ENCODE measurements at places on chromosomes 7 and 10. TPM values are rescaled to one million over a fixed set of nuclear protein-coding genes. Genes with fewer than 3 reads are reported as not detected.

GRCh38 chr7:371119-371778 is 81.3 kb downstream of the FOXL3 start:
- no peak overlapping the region for H3K4me3 ChIP-seq
- no peak overlapping the region for H3K27ac ChIP-seq
- peak; percentile 44 for DNase-seq
- H3K27me3 ChIP-seq, result no peaks in the 10 kb centered on the region
- no peaks in the 10 kb centered on the region for H3K36me3 ChIP-seq
- H3K4me1 ChIP-seq, result peaks cover 10% of the 10 kb centered on the region

GRCh38 chr10:131561897-131562296 is 250.4 kb upstream of the TCERG1L start:
- no peak overlapping the region for H3K27ac ChIP-seq
- peak; percentile 6 for DNase-seq
- no peaks in the 10 kb centered on the region for H3K36me3 ChIP-seq
- no peak overlapping the region for H3K4me3 ChIP-seq

DNA sequence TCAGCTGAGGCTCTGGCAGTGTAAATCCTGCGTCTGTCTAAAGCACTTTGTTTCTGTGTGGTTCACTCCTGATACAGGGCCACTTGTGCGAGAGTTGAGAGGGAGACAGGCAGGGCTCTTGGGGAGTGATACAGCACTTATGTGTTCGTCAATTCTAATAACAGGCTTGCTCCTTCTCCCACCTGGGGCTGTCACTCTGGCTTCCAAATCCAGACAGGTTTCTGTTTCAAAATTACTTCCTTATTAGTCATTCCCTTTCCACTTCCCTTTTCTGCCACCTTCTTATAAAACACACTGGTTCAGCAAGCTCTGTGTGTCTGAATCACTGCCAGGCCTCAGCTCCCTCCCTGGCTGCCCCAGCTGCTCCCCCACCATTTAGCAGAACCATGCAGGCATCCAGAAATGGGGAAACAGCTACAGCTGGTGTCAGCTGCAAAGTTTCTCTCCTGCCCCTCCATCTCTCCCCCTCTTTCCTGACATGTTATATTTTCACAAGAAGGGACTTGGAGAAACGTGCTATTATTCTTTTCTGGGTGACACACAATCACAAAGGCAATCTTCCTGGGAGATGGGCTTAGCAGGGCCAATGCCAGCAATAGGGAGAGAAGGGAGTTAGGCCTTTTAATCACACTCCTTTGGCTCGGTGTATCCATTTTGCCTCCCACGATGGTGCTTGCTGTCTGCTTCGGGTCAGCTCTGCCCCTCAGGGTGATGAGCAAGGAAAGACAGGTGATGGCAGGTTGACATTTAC is 58.4 kb upstream of the ZNRF2 start:
- no peaks in the 10 kb centered on the region for H3K4me1 ChIP-seq
- H3K4me3 ChIP-seq, result no peak overlapping the region

- no peak for DNase-seq
Measured at GRCh38 chr10:48316236-48316635, 9.8 kb downstream of the MAPK8 start.

GRCh38 chr10:113175176-113175575 is 225.1 kb downstream of the TCF7L2 start:
- no peak overlapping the region for H3K27ac ChIP-seq
- no peak overlapping the region for H3K4me3 ChIP-seq
- H3K27me3 ChIP-seq, result no peaks in the 10 kb centered on the region
- peaks cover 4% of the 10 kb centered on the region for H3K4me1 ChIP-seq
- DNase-seq, result no peak

DNA sequence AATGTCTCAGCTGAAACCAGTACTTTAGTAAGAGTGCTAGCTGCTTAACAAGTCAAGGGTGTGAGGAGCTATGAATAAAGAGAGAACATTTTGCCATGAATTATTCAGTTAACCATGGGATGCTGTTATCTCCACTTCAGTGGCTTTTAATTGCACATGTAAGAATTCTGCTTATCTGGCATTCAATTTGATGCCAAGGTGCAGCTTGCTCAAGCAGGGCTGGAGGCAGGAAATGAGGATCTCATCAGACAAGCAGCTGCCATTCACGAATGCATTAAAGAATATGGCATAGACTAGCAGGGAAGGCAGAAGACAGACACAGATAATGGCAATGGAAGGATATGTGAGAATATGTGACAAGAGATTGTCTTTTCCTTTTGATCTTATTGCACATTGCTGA is 697.8 kb downstream of the NRG3 start:
- H3K36me3 ChIP-seq, result no peaks in the 10 kb centered on the region
- H3K27me3 ChIP-seq, result no peaks in the 10 kb centered on the region
- no peak for DNase-seq
- no peaks in the 10 kb centered on the region for H3K4me1 ChIP-seq
- H3K4me3 ChIP-seq, result no peak overlapping the region
- no peak overlapping the region for H3K27ac ChIP-seq

GRCh38 chr10:126135941-126136595 is 239.7 kb downstream of the FANK1 start:
- no peak for DNase-seq
- H3K27ac ChIP-seq, result no peak overlapping the region
- H3K4me3 ChIP-seq, result no peak overlapping the region
- H3K27me3 ChIP-seq, result no peaks in the 10 kb centered on the region

GRCh38 chr7:155368894-155369600 is 71.4 kb downstream of the INSIG1 start:
- H3K4me1 ChIP-seq, result peaks cover 15% of the 10 kb centered on the region
- no peaks in the 10 kb centered on the region for H3K36me3 ChIP-seq
- peaks cover 62% of the 10 kb centered on the region for H3K27me3 ChIP-seq

DNA sequence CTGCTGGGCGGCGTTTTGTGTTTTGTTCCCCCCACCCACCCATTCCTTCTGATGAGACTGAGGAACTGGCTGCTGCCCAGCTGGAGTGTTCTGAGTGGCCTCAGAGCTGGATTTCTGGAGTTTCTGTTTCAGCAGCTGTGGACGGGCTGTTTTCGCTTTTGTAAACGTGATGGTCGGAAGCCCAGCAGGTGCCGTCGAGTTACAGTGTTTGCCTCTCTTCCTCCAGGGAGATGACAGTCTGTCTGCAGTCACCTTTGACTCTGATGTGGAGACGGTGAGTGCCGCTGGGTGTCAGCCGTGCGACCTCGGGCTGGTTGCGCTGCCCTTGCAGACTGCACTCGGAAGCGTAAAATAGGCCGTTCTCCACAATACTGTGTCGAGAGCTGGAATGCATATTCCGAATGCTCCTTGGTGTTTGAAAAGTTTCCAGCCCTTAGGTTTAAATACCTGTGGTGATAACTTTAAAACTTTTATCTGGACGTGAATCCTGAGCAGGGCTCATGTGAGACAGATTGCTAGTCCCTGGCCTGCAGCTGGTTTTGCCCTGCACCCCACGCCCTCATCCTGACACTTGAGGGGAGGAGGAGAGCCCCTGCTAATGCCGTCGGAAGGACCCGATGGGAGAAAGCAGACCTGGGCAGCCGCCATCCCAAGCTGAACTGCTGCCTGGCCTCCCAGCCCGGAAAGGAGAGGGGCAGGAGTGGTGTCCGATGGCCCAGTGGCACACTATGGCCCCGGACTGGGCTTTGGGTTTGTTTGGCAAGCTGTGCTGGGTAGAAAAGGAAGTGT is 8.3 kb downstream of the IQCE start:
- no peaks in the 10 kb centered on the region for H3K36me3 ChIP-seq
- DNase-seq, result no peak
- H3K27me3 ChIP-seq, result no peaks in the 10 kb centered on the region
- no peak overlapping the region for H3K4me3 ChIP-seq
- peaks cover under 1% of the 10 kb centered on the region for H3K4me1 ChIP-seq

DNA sequence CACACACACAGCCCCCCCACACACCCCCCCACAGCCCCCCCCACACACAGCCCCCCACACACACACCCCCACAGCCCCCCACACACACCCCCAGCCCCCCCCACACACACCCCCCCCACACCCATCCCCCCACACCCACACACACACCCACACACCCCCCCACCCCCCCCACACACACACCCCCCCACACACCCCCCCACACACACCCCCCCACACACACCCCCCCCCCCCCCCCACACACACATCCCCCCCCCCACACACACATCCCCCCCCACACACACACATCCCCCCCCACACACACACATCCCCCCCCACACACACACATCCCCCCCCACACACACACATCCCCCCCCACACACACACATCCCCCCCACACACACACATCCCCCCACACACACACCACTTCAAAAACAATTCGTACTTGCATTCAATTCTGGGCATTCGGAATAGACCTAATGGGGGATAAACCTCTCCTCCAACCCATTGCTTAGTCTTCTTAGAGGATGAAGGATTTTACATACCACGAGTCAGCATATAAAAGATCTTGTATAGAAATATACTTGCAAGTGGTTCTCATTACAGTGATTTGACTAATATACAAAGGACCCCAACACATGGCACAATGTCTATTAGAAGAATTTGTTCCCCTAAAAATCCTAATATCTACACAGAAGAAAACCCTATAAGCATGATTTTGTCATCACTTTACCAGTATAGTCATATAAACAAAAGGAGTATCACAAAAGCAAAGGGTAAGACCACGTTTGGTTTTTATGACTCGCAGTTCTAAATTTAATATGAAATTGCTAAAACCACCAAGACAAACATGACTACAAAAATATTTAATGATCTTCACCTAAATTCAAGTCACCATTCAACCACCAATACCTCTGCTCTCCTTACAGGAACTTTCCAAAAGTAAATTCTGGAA is 80.9 kb downstream of the DIP2C start:
- H3K4me3 ChIP-seq, result no peak overlapping the region
- no peaks in the 10 kb centered on the region for H3K36me3 ChIP-seq
- no peak for DNase-seq
- H3K27ac ChIP-seq, result no peak overlapping the region
- H3K4me1 ChIP-seq, result peaks cover 5% of the 10 kb centered on the region

GRCh38 chr10:89151857-89152256 is 55.3 kb downstream of the CH25H start:
- H3K4me3 ChIP-seq, result no peak overlapping the region
- H3K4me1 ChIP-seq, result no peaks in the 10 kb centered on the region
- no peak overlapping the region for H3K27ac ChIP-seq
- H3K27me3 ChIP-seq, result no peaks in the 10 kb centered on the region

GRCh38 chr10:5594271-5595049 is 69.7 kb downstream of the CALML3 start:
- H3K27me3 ChIP-seq, result no peaks in the 10 kb centered on the region
- H3K36me3 ChIP-seq, result no peaks in the 10 kb centered on the region
- H3K27ac ChIP-seq, result no peak overlapping the region

GRCh38 chr10:5512881-5513612 is 11.7 kb upstream of the CALML3 start:
- DNase-seq, result no peak
- H3K36me3 ChIP-seq, result no peaks in the 10 kb centered on the region
- no peaks in the 10 kb centered on the region for H3K4me1 ChIP-seq
- no peaks in the 10 kb centered on the region for H3K27me3 ChIP-seq

DNA sequence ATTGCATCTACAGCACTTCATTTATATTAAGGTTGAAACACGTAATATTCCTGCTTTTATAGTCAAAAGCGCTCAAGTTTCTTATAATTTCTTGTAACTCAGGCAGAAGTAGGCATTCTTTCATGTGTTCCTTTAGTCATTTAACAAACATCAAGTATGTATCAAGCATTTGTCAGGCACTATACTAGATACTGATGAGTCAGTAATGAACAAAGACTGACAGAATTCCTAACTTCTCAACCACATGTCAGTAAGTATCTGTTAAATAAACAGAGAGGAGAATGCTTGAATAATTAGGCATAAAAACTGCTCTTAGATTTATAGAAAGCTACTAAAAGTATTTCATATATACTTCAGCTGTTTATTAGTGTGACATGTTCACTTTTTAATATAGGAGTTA is 9.9 kb downstream of the CRPPA start:
- no peaks in the 10 kb centered on the region for H3K27me3 ChIP-seq
- H3K4me3 ChIP-seq, result no peak overlapping the region
- H3K27ac ChIP-seq, result no peak overlapping the region
- H3K4me1 ChIP-seq, result no peaks in the 10 kb centered on the region

DNA sequence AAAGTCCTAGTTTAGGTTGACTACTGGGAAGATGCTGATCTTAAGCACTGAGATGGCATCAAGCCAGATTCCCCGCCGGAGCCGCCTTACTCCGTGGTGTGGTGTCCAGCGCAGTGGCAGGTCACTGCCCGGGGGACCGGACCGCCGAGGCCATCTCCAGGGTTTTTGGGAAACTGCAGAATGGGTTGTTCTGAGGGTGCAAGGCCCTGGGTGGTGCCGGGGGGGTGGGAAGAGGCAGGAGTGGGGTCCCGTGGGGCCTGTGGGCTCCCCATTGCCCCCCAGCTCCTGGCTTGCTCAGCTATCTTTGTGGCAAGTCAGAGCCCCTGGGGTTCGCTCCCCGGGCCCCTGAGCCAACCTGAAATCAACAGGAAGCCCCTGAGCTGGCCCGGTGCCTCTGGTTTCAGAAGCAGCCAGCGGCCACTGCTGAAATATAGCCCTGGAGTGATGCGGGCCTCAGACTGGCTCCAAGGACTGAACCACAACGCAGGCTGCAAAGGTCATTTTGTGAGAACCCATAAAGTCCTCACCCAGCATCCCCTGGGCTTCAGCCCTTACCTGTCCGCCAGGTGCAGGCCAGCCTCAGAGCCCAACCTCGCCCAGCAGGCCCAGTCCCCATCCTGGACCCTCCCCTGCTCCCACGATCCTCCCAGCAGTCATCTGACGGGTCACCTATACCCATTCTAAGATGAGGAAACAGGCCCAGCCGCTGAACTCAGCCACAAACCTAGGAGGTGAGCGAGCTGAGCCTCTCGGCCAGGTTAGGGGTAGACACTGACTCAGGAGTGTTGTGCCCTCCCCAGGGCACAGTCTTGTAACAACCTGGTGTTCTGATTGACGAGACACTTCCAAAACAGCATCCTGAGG is 102.7 kb downstream of the PDGFA start:
- H3K4me1 ChIP-seq, result peaks cover 4% of the 10 kb centered on the region
- no peaks in the 10 kb centered on the region for H3K36me3 ChIP-seq

DNA sequence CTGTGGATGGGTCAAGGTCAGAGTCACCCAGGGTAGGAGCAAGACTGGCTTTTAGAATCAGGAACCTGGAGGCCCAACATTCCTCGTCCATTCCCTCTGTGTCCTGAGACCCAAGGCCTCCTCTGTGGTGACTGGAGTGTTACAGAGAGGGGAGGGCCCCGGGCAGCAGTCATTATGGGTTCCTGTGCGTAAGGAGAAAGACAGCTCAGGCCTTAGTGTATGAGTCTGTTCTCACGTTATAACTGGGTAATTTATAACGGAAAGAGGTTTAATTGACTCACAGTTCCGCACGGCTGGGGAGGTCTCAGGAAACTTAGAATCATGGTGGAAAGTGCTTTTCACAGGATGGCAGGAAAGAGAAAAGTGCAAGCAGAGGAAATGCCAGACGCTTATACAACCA is 422.3 kb downstream of the TCERG1L start:
- H3K4me3 ChIP-seq, result no peak overlapping the region
- no peak overlapping the region for H3K27ac ChIP-seq
- no peaks in the 10 kb centered on the region for H3K36me3 ChIP-seq

Gene LRGUK
- total RNA-seq, result 3.6 TPM

Gene MDH2
- 254 TPM for total RNA-seq

Gene FAM180A
- total RNA-seq, result not detected

Gene HYAL4
- total RNA-seq, result not detected

Gene WEE2
- not detected for total RNA-seq

Gene MYL10
- 0.44 TPM for total RNA-seq

Gene IL6
- total RNA-seq, result 0.41 TPM
